A549 treated with Mapracorat at 1 μM for 4 hours (cell line): ENCODE measurements at places on chromosomes 5 and 9. TPM values are rescaled to one million over a fixed set of nuclear protein-coding genes. Genes with fewer than 3 reads are reported as not detected.

Gene SNX24
- 20.7 to 25.3 TPM (median 23.5 TPM) in 5 replicates for total RNA-seq

Gene SLIT3
- total RNA-seq, result 13.2 to 18.6 TPM (median 16.3 TPM) in 5 replicates

Gene LIX1
- not detected in 5 replicates for total RNA-seq

Gene AJM1
- 3.3 to 4.7 TPM (median 4.6 TPM) in 5 replicates for total RNA-seq

Gene RBM18
- total RNA-seq, result 18.1 to 23.5 TPM (median 21.7 TPM) in 5 replicates

Gene MED10
- 74.5 to 83.6 TPM (median 77.4 TPM) in 5 replicates for total RNA-seq

Gene SLC6A18
- not detected in 5 replicates for total RNA-seq

Gene TXNDC8
- total RNA-seq, result not detected in 5 replicates

Gene GABRP
- not detected in 5 replicates for total RNA-seq

Gene ANKRD55
- 0.06 TPM in 1 of 5 replicates, not detected in the others for total RNA-seq

Gene SPINK14
- not detected in 5 replicates for total RNA-seq

Gene RAD50
- total RNA-seq, result 26.0 to 33.7 TPM (median 28.7 TPM) in 5 replicates

Gene P4HA2
- 42.0 to 49.8 TPM (median 49.1 TPM) in 5 replicates for total RNA-seq

Gene NFIB
- 8.0 to 11.8 TPM (median 10.4 TPM) in 5 replicates for total RNA-seq

Gene OMD
- not detected in 5 replicates for total RNA-seq

Gene SPINK13
- total RNA-seq, result 0.27 to 0.30 TPM (median 0.27 TPM) in 3 of 5 replicates, not detected in the others

Gene CNTNAP3
- 6.4 to 10.4 TPM (median 8.8 TPM) in 5 replicates for total RNA-seq

Gene IL13
- total RNA-seq, result 0.11 to 0.14 TPM in 2 of 5 replicates, not detected in the others

Gene WDR38
- total RNA-seq, result 0.11 to 0.15 TPM (median 0.13 TPM) in 4 of 5 replicates, not detected in the other

Gene BARHL1
- total RNA-seq, result 0.07 TPM in 1 of 5 replicates, not detected in the others

Gene ANKDD1B
- total RNA-seq, result 0.13 TPM in 1 of 5 replicates, not detected in the others

Gene TEK
- total RNA-seq, result 0.05 to 0.16 TPM (median 0.13 TPM) in 5 replicates

Gene FOXD1
- total RNA-seq, result 12.2 to 20.7 TPM (median 19.0 TPM) in 5 replicates

Gene IL5
- total RNA-seq, result not detected in 5 replicates

Gene WASHC1
- 7.9 to 13.5 TPM (median 11.5 TPM) in 5 replicates for total RNA-seq

Gene TNFSF15
- total RNA-seq, result 0.08 to 0.12 TPM (median 0.10 TPM) in 5 replicates

Gene UNC5A
- 0.39 to 0.71 TPM (median 0.57 TPM) in 5 replicates for total RNA-seq

Gene ZNF622
- total RNA-seq, result 60.3 to 64.3 TPM (median 63.7 TPM) in 5 replicates

Gene TMC1
- total RNA-seq, result 0.03 to 0.10 TPM in 2 of 5 replicates, not detected in the others

Gene TSLP
- total RNA-seq, result not detected in 5 replicates

Gene PTPN3
- 13.8 to 20.4 TPM (median 17.9 TPM) in 5 replicates for total RNA-seq

Gene LEAP2
- total RNA-seq, result 0.46 to 1.4 TPM (median 0.90 TPM) in 5 replicates

Gene CDKN2A
- total RNA-seq, result not detected in 5 replicates

Gene TLX3
- not detected in 5 replicates for total RNA-seq

Gene CDX1
- not detected in 5 replicates for total RNA-seq

Gene GLRA1
- total RNA-seq, result not detected in 5 replicates

Gene GABRA1
- total RNA-seq, result not detected in 5 replicates

Gene HCN1
- total RNA-seq, result not detected in 5 replicates

Gene SV2C
- total RNA-seq, result 0.04 TPM in 1 of 5 replicates, not detected in the others

Gene RNF208
- total RNA-seq, result 1.1 to 2.1 TPM (median 1.8 TPM) in 5 replicates
